ENCODE measurements at places on chromosomes 11 and 22. TPM values are rescaled to one million over a fixed set of nuclear protein-coding genes. Genes with fewer than 3 reads are reported as not detected.

Gene DEUP1
- total RNA-seq, result not detected

Gene MFRP
- total RNA-seq, result not detected

Gene C11orf21
- total RNA-seq, result 3.1 TPM

Gene MYO7A
- 16.7 TPM for total RNA-seq

Gene ART1
- not detected for total RNA-seq

Gene SLC22A6
- not detected for total RNA-seq

Gene CATSPER1
- total RNA-seq, result not detected

Gene KIAA1671
- 65.1 TPM for total RNA-seq

Gene MYBPC3
- total RNA-seq, result 0.53 TPM

- DNase-seq, result no peak
Measured at GRCh38 chr22:20001082-20001638, 15.5 kb downstream of the ARVCF start.

- DNase-seq, result no peak
Measured at GRCh38 chr11:33885338-33886005, 6.4 kb downstream of the LMO2 start.

DNA sequence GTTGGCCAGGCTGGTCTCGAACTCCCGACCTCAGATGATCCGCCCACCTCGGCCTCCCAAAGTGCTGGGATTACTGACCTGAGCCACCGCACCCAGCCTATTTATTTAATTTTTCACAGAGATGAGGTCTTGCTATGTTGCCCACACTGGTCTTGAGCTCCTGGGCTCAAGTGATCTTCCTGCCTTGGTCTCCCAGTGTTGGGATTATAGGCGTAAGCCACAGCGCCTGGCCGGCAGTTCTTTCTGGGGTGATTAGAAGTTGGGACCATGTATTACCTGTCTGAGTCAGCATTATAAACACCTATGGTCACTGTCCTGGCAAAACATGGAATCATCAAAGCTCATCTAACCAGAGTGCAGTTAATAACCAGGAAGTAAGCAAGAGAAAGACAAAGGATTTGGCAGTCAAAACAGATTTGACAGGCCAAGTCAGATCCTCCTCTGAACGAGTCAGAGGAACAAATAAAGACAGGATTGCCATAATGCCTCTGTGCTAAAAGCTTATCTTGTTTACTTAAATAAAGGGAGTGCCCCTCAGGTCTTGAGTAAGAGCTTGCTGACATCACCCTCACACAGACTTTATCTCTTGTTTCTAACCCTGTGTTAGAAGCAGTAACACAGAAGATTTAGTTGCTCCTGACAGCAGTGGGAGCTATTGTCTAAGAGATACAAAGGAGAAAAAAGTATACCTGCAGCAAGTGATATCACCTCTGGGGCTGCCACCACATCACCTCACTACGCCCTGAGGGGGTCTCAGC lies 3.7 kb downstream of the SERPIND1 start:
- no peak for DNase-seq

GRCh38 chr11:72676861-72677341 lies 2.7 kb upstream of the PDE2A start:
- DNase-seq, result peak; percentile 77

DNA sequence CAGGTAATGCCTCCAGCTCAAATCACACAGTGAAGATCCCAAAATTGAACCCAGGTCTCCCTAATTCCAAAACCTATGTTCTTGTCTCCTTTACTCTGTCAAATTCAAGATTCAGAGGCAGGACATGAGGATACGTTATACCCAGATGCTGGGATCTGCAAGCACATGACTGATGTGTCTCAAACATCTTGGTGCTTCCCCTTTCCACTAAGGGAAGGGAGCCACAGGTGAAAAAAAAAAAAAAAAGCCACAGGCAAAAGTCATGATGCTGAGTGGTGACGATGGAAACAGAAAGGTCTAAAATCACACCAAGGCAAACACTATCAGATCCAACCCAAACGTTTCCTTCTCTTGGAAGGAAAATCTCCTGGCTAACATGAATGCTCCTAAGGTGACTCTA lies 24.0 kb downstream of the ABTB2 start:
- no peak for DNase-seq

DNA sequence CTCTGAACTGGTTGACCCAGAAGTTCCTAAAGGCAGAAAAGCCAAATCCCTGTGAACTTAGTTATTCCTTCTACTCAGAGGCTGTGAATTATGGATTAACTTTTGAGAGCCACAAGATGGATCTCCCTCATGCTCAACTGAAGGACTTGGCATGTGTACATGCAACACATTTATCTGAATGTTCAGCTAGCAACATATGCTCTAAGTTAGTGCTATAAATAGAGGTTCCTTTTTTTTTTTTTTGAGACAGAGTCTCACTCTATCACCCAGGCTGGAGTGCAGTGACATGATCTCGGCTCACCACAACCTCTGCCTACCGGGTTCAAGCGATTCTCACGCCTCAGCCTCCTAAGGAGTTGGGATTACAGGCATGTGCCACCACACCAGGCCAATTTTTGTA lies 40.1 kb downstream of the EIF4ENIF1 start:
- DNase-seq, result no peak

- DNase-seq, result no peak
Measured at GRCh38 chr22:49188591-49188990, 639.1 kb downstream of the BRD1 start.

DNA sequence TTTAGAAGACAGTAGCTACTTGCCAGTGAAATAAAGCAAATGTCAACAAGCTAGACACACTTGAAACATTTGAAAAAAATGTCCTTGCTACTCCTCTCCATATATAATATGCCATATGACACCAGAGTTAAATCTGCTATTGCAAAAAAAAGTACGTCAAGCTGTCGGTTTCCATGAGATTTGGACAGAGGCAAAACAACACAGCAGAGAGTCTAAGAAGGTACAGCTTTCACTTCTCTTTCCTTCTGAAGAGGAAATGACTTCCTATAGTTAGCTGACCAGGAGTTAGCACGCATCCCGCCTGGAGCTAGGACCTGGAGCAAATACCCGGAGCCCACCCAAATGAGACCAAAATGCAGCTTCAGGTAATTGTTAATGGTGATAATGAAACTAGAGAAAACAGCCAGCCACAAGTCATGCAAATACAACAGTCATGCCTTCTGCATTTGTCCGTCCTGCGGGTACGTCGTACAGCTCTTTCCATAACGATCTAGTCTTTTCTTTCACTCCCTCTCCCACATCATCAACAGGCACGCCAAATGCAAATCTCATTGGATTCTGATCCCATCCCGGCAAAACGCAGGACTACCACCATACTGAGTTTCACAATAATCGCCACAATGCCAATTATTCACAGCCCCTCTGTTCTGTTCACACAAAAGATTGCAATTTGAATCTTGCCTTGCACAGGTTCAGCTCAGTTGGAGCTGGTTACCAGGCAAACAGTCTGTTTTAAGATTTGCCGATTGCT lies 395.0 kb upstream of the CCDC90B start:
- no peak for DNase-seq

GRCh38 chr11:108322666-108323065 lies 99.8 kb downstream of the ATM start:
- no peak for DNase-seq

DNA sequence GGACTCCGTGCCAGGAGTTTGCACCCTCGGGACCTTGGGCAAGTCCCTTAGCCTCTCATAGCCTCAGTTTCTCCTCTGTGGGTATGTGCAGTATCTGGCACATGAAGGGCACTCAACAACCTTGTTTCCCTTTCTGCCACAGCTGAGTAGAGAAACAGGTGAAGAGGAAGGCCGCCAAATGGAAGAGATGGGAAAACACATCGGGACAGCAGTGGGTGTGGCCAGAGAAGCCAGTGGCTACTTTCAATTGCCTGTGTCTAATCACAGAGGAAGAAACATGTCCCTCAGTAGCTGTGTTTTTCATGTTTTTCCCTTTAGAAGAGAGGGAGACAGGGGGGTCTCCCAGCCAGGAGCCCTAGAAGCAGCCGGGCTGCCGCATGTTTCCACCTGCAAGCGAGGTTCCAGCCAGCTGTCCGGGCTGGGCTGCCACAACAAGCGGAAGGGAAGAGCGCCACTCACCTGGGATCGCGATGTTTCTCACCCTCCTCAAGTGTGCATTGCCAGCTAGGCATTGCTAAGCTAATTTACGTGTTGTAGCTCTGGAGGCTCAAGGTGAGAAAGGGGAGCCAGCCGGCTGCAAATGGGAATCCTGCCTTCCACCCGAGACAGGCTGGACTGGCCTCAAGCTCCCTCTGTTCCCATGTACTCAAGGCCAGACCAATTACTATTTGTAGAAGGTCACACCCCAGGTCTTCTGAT lies 16.7 kb downstream of the ASPHD2 start:
- no peak for DNase-seq

DNA sequence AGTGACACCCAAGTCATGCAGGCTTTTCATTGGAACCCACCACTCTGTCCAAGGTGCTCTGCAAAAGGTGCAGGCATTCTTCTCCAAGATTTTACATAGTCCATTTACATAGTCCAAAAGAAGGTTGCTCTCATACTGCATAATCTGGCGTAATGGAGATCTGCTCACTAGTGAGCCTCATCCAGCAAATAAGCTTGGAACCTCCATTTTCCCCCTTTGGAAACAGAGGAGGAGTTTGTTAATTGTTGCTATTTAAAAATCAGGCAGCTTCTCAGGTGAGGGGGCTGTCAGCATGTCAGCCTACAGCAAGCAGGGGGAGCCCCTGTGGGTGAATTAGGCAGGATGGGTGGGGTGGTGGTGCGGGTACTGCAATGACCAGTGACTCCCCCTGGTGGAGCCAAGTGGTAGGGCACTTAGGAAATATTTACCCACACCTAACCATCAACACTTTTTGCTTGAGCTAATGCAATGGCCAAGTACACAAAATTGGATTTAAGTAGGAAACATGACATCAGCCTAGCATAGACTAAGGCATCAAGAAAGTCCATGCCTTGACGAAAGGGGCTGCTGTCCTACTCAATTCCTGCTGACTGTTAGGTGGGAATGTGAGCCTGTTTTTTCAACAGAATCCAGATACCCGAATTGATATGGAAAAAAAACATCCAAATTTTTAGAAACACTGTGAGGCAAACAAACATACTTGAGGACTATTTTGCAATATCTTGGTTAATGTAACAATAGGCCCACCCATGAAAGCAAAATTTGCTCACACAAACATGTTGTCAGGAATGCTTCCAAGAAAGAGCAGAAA lies 64.5 kb downstream of the AMBRA1 start:
- DNase-seq, result peak; percentile 76

DNA sequence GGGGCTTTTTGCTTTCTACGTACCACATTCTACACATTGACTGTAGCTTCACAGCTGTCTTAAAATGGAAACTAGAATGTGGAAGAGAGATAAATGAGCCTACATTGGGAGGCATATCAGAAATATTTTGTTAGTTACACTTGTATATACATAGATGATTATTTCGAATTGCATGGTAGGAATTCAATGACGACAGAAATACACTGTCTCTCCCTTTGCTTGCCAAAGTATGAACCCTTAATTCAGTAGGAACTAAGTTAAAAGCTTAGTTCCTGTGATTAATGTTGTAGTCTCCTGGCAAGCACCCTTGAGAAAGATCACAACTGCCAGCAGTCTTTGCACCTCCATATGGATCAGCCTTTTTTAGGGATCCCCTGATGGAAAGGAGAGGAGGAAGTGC lies 10.1 kb downstream of the C11orf87 start:
- no peak for DNase-seq

- DNase-seq, result no peak
Measured at GRCh38 chr11:65539744-65540289, 14.9 kb downstream of the SCYL1 start.

GRCh38 chr22:46578251-46578823 lies 40.9 kb upstream of the CELSR1 start:
- peak; percentile 66 for DNase-seq

DNA sequence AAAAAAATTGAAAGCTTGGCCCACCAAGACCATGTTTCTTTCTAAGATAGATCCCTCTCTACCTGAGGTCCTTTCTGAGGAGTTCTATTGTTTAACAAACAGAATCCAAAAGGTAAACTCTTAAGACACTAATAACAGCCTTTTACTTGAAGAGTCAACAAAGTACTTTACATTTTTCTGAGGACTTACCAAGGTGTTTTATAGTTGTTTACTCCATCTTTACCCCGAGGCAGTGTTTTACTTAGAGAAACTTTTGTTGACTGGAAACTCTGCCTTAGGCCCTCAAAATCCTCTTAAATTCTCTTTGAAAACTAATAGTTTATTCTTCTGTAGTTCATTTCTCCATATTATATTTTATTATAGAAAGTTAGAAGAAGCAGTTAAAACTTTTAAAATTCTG lies 49.7 kb upstream of the NOX4 start:
- no peak for DNase-seq
